NCI-H226 (cell line): ENCODE measurements at places on chromosomes 5 and 9.

DNA sequence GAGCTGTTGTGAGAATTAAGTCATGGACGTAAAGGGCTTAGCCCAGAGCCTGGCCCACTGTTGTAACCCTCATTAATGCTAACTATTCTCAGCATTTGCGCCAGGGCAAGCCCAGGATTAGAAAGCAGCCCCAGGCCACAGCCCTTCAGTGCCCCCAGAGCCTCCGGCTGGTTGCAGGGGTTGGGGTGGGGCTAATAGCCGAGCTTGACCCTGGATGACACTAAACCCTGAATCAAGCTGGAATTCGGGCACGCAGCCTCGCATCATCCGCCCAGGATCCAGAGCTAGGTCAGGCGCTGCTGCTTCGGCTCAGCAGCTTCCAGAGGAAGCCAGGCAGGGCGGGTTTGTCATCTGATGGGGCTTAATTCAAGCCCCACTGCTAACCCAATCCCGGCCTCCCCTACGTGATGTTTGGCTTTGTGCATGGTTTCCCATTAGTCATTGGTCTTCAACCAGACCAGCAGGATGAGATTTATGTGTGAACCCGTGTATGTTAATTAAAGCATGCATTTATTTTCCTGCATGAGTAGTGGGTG is 1.2 kb upstream of the MEGF9 start:
- no peak for DNase-seq

DNA sequence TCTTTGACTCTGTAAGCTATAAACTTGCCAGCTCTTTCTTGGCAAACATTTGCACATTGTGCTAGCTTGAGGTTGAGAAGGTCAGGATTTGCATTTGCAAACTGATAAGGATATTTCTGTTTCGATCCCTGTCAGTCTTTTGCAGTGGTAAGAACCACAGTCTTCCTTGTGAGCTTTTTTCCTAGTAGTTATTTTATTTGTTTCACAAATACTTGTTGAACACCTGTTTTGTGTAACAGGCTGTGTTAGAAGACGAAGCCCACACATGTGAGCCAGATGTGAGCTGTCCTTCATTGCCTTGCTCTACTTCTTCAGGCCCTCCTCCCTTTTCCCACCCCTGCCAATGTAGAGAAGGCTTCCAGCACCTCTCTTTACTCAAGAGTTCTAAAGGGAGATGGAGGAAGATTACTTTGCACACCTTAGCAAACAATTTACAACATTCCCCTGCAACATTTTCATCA is 327.0 kb upstream of the KLF4 start:
- DNase-seq = no peak

GRCh38 chr5:39238366-39239105 is 19.2 kb upstream of the FYB1 start:
- DNase-seq = no peak

GRCh38 chr9:137242269-137243203 is 1.4 kb downstream of the TUBB4B start:
- DNase-seq = no peak

GRCh38 chr9:83636813-83637212 is 13.9 kb downstream of the IDNK start:
- DNase-seq = no peak

DNA sequence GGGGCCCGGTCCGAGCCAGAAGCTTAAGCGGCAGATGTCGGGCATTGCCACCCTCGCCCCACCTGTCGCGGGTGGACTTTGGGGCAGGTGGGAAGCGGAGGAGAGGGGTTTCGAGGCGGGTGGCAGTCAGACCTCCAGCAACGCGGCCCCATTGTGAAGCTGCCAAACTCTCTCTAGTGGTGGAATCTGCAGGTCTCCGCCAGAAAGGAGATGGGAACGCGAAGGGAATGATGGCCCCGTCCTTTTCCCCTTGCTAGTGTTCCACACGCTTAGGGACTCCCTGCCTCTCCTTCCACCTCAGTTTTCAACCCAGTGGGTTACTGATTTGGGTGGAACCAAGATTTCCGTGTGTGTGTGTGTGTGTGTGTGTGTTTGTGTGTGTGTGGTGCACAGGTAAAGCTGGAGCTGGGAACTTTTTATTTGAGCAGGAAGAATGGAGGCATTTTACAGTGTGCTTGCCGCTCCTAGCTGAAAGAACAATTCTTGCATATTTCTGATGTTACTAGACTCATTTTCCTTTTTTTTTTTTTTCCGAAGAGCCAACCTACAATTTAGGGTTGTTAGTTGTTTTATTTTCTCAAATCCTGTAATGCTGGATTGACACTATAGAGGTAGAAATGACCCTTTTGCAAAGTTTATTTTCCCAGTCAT is 1.3 kb downstream of the MACIR start:
- no peak for DNase-seq

- peak; percentile 13 for DNase-seq
Observed at GRCh38 chr5:124841829-124842712, 95.6 kb upstream of the ZNF608 start.

DNA sequence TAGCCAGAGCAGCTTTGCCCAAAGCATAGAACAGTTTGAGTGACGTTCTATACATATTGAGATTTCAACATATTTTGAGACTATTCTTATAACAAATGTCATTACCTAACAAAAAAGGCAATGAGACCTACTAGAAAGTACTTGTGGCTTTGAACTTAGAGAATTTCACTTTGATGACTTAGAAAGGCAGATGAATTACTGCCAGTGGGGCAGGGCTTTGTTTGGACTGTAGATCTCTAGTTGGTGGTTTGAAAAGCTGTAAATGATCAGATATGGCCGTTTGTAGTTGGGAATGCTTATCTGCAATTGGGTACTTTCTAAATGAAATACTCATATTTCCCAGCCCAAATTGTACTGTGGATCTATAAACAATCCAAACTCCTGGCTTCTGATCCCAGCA is 28.1 kb downstream of the SOX30 start:
- no peak for DNase-seq

GRCh38 chr9:87149799-87150198 is 202.5 kb upstream of the GAS1 start:
- DNase-seq = no peak

GRCh38 chr9:128497824-128498610 is 6.5 kb upstream of the GLE1 start:
- DNase-seq = no peak

DNA sequence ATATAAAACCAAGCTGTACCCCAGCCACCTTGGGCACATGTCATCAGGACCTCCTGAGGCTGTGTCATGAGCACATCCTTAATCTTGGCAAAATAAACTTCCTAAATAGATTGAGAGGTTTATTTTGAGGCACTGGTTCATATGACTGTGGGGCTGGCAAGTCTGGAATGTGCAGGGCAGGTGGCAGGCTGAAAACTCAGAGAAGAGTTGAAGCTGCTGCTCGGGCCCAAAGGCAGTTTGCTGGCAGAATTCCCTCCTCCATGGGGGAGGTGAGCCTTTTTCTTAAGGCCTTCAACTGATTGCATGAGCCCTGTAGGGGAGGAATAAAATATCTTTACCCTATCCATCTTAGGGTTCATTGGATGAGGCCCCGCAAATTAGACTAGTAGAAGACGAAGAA is 72.2 kb upstream of the CDK20 start:
- DNase-seq = no peak

GRCh38 chr5:90353254-90353653 is 56.3 kb downstream of the CETN3 start:
- DNase-seq = no peak

DNA sequence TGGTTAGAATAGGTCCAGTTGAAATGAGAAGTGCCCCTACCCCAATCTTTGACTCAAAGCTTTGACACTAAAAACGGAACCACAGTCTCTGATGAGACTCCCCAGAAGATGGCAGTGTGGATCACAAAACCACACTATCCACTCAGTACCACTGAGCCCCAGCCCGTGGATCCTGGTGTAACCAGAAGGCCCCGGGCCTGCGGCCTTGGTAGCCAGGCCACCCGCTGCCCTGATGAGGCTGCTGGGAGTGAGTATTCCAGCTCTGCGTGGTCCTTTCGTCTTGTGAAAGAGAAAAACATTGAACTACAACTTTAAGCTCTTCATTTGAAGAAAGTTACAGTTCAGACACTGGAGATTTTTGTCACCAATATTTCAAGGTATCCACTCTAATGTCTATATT is 42.2 kb upstream of the FBP1 start:
- peak; percentile 49 for DNase-seq

GRCh38 chr9:107767711-107768110 is 278.1 kb upstream of the KLF4 start:
- no peak for DNase-seq

GRCh38 chr9:15373881-15374280 is 48.8 kb upstream of the SNAPC3 start:
- DNase-seq = no peak

DNA sequence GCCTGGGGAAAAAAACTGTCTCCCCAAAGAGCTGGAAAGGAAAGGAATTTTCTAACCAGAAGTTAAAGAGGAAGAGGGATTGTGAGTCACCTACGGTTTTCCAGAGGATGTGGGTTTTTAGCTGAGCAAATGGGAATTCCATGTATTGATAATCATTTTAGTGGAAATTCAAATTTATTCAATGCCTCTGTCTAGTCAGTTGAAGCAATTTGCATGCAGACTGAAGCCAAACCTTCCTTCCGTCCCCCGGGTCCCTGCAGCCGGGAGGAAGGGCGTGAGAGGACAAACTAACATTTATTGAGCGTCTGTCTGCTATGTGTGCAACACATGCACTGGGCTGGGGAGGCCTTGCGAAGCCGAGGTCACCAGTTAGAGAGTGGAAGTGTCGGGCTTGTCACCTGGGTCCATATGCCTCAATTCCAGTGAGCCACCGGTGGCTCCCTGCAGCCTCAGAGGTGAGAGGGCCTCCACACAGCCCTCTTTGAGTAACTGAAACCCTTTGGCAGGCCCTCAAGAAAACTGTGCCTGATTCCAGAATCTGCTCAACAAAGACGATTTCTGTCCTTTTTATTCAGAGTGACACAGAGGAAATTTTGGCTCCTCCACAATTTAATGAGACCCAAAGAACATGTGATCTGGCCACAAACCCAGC is 70.3 kb downstream of the COL27A1 start:
- peak; percentile 43 for DNase-seq

GRCh38 chr5:83516377-83516776 is 44.8 kb downstream of the VCAN start:
- no peak for DNase-seq

DNA sequence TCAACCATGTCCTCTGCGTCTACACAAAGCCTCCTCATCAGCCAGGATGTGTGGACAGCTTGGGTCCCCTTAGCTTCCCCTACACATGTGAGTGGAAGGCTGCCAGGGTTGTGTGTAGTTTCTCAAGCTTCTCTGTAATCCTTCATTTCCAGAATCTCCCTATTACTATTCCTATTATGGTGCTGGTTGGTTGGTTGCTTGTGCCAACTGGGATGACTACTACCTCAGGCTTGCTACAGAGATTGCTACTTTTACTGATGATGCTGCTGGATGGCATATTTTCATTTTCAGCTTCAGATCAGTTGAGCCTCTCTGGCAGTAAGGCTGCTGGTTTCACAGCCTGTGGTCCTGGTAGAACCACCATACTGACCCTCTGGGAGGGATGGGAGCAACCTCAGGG is 39.9 kb downstream of the ATG10 start:
- DNase-seq = no peak

GRCh38 chr5:82307451-82307850 is 29.3 kb upstream of the RPS23 start:
- DNase-seq = no peak
